Mesothelial cell of epicardium (in vitro differentiated cells): ENCODE measurements at places on chromosomes 12 and 14. TPM values are rescaled to one million over a fixed set of nuclear protein-coding genes. Genes with fewer than 3 reads are reported as not detected.

DNA sequence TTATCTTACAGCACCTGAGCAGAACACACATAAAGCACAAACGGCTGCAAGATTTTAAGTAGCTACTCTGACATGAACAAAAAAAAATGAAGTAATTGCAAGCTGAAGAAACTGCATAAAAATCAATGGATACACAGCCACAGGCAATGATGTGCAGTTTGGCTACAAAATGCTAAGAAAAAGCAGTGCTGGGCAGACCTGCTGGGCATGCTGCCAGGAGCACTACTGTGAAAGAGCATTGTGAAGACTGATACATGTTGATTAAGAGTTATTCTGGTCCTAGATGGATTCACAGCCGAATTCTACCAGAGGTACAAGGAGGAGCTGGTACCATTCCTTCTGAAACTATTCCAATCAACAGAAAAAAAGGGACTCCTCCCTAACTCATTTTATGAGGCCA is 20.1 kb upstream of the RTN1 start:
- no peak for DNase-seq
- H3K27me3 ChIP-seq: peaks cover 40% of the 10 kb centered on the region
- no peaks in the 10 kb centered on the region for H3K4me1 ChIP-seq
- H3K4me3 ChIP-seq: no peak overlapping the region
- H3K36me3 ChIP-seq: no peaks in the 10 kb centered on the region

GRCh38 chr14:55122440-55122986 is 6.5 kb upstream of the LGALS3 start:
- H3K27ac ChIP-seq: peak overlapping the region; percentile 98
- H3K4me1 ChIP-seq: peaks cover 72% of the 10 kb centered on the region
- peak overlapping the region; percentile 9 for H3K4me3 ChIP-seq
- peak; percentile 43 for DNase-seq

DNA sequence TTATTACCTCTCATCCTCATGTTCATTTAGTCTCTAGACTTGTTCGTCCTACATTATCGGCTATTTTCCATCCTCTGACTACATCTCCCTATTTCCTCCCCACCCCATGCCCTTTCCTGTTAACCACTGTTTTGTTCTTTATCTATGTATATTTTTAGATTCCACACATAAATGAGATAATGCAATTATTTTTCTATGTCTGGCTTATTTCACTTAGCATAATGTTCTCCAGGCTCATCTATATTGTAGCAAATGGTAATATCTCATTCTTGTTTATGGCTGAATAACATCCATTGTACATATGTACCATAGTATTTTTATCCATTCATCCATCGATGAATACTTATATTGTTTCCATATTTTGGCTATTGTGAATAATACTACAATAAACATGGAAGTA is 84.6 kb upstream of the PTPRR start:
- no peak for DNase-seq
- H3K4me1 ChIP-seq: peaks cover 4% of the 10 kb centered on the region
- H3K27me3 ChIP-seq: no peaks in the 10 kb centered on the region
- no peak overlapping the region for H3K27ac ChIP-seq

- H3K36me3 ChIP-seq: peaks cover 32% of the 10 kb centered on the region
- no peaks in the 10 kb centered on the region for H3K4me1 ChIP-seq
- no peak overlapping the region for H3K27ac ChIP-seq
- DNase-seq: no peak
- H3K4me3 ChIP-seq: no peak overlapping the region
- no peaks in the 10 kb centered on the region for H3K27me3 ChIP-seq
Observed at GRCh38 chr12:109963743-109964429, 32.3 kb downstream of the GIT2 start.

DNA sequence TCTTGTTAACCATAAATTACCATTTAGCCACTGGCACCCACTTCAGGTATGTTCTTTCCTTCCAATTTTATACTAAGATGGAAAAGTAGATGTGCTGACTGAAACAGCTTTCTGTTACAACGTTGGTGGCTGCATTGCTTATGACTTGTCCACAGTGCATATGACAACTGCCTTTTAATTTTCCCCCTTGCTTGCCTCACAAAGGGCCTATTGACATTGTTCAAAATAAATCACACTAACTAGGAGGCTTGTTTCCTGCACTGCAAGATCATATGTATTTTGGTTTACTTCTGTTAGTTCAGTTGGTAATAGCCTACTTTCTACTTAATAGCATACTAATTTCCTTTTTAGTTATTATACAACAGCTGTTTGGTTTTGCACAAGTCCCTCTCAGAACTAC is 55.4 kb downstream of the SCAF11 start:
- peaks cover 8% of the 10 kb centered on the region for H3K4me1 ChIP-seq
- H3K36me3 ChIP-seq: peaks cover 25% of the 10 kb centered on the region
- no peaks in the 10 kb centered on the region for H3K27me3 ChIP-seq
- no peak for DNase-seq
- H3K27ac ChIP-seq: peak overlapping the region; percentile 59
- no peak overlapping the region for H3K4me3 ChIP-seq

DNA sequence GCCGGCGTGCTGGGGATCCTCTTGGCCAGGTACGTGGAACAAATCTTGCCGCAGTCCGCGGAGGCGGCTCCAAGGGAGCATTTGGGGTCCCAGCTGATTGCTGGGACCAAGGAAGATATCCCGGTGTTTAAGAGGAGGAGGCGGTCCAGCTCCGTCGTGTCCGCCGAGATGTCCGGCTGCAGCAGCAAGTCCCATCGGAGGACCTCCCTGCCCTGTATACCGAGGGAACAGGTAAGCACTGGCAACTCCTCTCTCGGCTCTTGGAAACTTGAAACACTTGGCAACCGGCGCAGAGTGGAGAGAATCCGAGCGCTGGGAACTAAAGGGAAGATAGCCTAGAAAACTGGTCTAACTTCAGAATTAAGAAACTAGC is 1.7 kb downstream of the PDE3A start:
- DNase-seq: no peak
- H3K4me3 ChIP-seq: peak overlapping the region; percentile 95
- H3K4me1 ChIP-seq: peaks cover 37% of the 10 kb centered on the region
- peak overlapping the region; percentile 71 for H3K27ac ChIP-seq
- H3K36me3 ChIP-seq: no peaks in the 10 kb centered on the region

GRCh38 chr12:124695861-124696260 is 128.4 kb upstream of the NCOR2 start:
- H3K27me3 ChIP-seq: peaks cover 4% of the 10 kb centered on the region
- no peak for DNase-seq
- peaks cover 22% of the 10 kb centered on the region for H3K4me1 ChIP-seq
- no peak overlapping the region for H3K27ac ChIP-seq
- no peak overlapping the region for H3K4me3 ChIP-seq
- no peaks in the 10 kb centered on the region for H3K36me3 ChIP-seq

GRCh38 chr12:60930151-60930550 is 1330.1 kb upstream of the USP15 start:
- no peak overlapping the region for H3K4me3 ChIP-seq
- no peaks in the 10 kb centered on the region for H3K27me3 ChIP-seq
- no peak for DNase-seq
- no peak overlapping the region for H3K27ac ChIP-seq
- peaks cover 5% of the 10 kb centered on the region for H3K4me1 ChIP-seq
- no peaks in the 10 kb centered on the region for H3K36me3 ChIP-seq

DNA sequence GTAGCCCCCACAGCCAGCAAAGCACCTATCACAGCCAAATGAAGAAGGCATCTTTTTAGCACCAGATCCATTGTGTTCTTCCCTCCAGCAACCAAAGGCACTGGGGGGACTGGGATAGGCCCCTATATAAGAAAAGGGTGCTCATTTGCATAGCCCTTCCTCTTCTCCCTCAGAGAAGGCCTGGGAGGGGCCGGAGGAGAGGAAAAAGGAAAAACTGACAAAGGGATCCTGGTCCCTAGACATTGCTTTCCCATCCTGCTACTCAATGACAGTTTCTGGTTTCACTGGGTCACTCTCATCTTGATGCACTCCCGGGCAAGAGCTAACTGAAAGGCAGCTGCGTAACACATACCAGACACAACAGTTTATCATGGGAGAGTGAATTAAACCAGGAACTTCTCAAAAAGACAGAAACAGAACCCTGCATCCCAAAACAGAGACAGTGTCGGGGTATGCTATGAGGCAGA is at the start of gene PMEL:
TSS of gene PMEL (minus strand) at position 102 of the 467 bp plus-strand sequence. CDS start at position 71, 31 bp downstream.
- H3K4me3 ChIP-seq: peak within 1 kb of the TSS; percentile 98
- H3K36me3 ChIP-seq: peaks cover 3% of the 10 kb centered on the region
- H3K27me3 ChIP-seq: no peaks in the 10 kb centered on the region
- peaks cover 29% of the 10 kb centered on the region for H3K4me1 ChIP-seq
- peak within 1 kb of the TSS; percentile 88 for H3K27ac ChIP-seq
- DNase-seq: no peak

DNA sequence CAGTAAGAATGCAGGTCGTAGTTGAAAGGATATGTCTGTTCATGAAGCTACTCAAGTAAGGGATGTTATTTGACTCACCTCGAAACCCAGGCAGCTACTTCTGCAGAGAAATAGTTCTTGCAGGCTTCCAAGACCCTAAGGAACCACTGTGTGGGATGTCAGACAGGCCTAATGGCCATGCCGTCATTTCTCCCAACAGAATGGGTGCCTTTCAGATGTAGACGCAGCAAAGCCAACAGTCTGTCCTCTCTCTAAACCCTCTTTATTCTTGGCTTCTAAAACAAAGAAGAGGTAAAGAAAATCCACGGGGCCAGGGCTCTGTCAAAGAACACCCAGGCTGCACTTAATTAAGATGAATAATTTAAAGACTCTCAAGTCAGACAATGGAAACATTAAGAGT is 19.0 kb upstream of the ACTN1 start:
- no peak overlapping the region for H3K27ac ChIP-seq
- H3K36me3 ChIP-seq: no peaks in the 10 kb centered on the region
- no peak overlapping the region for H3K4me3 ChIP-seq
- no peaks in the 10 kb centered on the region for H3K27me3 ChIP-seq
- no peaks in the 10 kb centered on the region for H3K4me1 ChIP-seq

DNA sequence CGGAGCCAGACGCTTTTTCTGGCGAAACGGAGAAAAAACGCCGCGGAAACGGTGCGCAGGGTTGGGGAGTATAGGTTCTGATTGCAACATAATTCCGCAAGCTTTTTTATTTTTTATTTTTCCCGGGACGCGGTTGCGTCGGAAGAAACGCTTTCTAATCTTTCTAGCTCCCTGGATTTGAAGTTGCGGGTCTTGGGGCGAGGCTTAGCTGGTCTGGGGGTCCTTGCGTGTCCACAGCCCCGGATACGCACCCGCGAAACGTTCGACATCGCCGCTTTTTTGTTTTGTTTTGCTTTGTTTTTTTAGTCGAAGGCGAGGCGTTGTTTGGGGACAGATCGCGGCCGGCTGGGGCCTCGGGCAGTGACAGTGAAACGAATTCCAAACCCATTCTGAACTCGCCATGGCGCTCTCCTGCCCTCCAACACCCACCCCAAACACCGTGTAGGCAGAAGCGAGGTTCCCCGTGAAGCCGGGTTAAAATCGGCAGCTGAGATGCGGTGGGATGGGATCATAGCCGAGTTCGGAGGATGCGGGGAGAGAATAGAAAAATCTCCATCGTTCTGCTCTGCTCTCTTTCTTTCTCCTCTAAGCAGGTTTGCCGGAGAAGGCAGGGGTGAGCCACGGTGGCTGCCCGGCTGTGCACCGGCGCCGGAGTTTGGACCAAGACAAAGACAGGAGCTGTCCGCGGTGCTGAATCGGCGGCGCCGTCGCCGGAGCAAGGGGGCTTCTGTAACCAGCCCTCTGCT is 8.1 kb upstream of the LHX5 start:
- peaks cover 2% of the 10 kb centered on the region for H3K4me1 ChIP-seq
- no peak overlapping the region for H3K27ac ChIP-seq
- H3K27me3 ChIP-seq: peaks cover 95% of the 10 kb centered on the region
- no peak overlapping the region for H3K4me3 ChIP-seq
- no peaks in the 10 kb centered on the region for H3K36me3 ChIP-seq

DNA sequence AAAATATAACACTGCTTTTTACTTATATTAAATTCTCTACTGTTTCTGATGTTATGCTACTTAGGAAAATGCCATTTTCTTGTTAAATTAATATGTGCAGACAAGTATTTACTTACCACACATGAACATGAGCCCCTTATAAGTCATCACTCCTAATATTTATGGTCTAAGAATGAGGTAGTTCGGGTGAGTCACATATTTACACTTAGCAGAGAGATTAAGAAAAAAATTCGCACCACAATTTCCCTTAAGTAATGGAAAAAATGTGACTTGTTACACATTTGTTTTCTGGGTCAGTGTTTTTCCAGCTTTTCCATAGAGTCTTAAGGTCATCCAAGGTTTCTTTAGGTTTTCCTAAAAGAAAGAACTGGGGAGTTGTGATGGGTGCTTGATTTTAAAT is 68.3 kb downstream of the RERG start:
- no peak for DNase-seq
- no peaks in the 10 kb centered on the region for H3K27me3 ChIP-seq
- no peak overlapping the region for H3K4me3 ChIP-seq
- H3K36me3 ChIP-seq: no peaks in the 10 kb centered on the region
- H3K4me1 ChIP-seq: peaks cover 51% of the 10 kb centered on the region

DNA sequence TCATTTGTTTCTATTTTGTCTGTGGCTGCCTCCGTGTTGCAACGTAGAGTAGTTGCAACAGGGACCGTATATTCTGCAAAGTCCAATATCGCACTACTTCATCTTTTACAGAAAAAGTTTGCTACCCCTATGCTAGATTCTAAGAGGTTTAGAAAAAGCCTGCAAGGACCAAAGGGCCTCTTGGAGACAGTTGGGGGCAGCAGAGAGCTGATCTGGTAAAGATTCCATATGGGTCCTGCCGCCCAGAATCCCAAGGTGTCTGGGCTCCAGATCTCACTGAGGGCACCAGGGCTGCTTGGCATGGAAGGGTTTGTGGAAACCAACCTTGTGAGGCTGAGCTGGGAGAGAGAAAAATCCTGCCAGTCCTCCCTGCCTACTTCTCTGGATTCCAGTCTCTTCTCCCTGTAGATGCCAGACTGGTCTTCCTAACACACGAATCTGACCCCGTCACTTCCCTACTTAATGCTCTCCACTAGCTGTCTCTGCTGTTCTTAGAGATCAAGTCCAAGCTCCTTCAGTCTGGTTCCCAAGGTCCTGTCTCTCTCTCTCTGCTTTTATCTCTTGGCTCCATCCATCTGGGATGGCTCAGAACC is 74.6 kb downstream of the GLRX5 start:
- no peaks in the 10 kb centered on the region for H3K36me3 ChIP-seq

- H3K27me3 ChIP-seq: no peaks in the 10 kb centered on the region
- H3K36me3 ChIP-seq: no peaks in the 10 kb centered on the region
- H3K4me3 ChIP-seq: no peak overlapping the region
- H3K27ac ChIP-seq: no peak overlapping the region
Observed at GRCh38 chr14:93953263-93953662, 23.1 kb downstream of the ASB2 start.

KCNJ8 gene
- total RNA-seq: 2.9 to 3.9 TPM (median 3.6 TPM) in 3 replicates

MANSC4 gene
- 0.29 to 0.78 TPM (median 0.72 TPM) in 3 replicates for total RNA-seq

SCN8A gene
- total RNA-seq: 2.7 to 3.2 TPM (median 2.7 TPM) in 3 replicates

TAS2R13 gene
- total RNA-seq: 3.1 to 3.8 TPM (median 3.5 TPM) in 3 replicates

KIF26A gene
- total RNA-seq: 18.4 to 20.0 TPM (median 19.4 TPM) in 3 replicates

NACA gene
- total RNA-seq: 919 to 987 TPM (median 980 TPM) in 3 replicates

SPTB gene
- total RNA-seq: 8.1 to 9.0 TPM (median 8.9 TPM) in 3 replicates

POTEG gene
- not detected in 3 replicates for total RNA-seq

ANO2 gene
- total RNA-seq: 6.2 to 7.6 TPM (median 6.3 TPM) in 3 replicates

TMEM179 gene
- 5.9 to 7.3 TPM (median 6.0 TPM) in 3 replicates for total RNA-seq

ASPG gene
- total RNA-seq: 3.3 to 4.0 TPM (median 3.6 TPM) in 3 replicates

CRACR2A gene
- 1.0 to 1.2 TPM (median 1.1 TPM) in 3 replicates for total RNA-seq

PTCSC3 gene
- total RNA-seq: not detected in 3 replicates
